ENCODE measurements at places on chromosomes 6 and 20. TPM values are rescaled to one million over a fixed set of nuclear protein-coding genes. Genes with fewer than 3 reads are reported as not detected.

The PCNA gene
- polyA plus RNA-seq = 54.0 TPM

The XKR7 gene
- not detected for polyA plus RNA-seq

GRCh38 chr6:134047673-134048072, 4.8 kb downstream of the SLC2A12 start:
- DNase-seq = no peak
- no peaks in the 10 kb centered on the region for H3K36me3 ChIP-seq
- peaks cover 5% of the 10 kb centered on the region for H3K4me1 ChIP-seq
- no peaks in the 10 kb centered on the region for H3K27me3 ChIP-seq
- H3K27ac ChIP-seq = no peak overlapping the region

DNA sequence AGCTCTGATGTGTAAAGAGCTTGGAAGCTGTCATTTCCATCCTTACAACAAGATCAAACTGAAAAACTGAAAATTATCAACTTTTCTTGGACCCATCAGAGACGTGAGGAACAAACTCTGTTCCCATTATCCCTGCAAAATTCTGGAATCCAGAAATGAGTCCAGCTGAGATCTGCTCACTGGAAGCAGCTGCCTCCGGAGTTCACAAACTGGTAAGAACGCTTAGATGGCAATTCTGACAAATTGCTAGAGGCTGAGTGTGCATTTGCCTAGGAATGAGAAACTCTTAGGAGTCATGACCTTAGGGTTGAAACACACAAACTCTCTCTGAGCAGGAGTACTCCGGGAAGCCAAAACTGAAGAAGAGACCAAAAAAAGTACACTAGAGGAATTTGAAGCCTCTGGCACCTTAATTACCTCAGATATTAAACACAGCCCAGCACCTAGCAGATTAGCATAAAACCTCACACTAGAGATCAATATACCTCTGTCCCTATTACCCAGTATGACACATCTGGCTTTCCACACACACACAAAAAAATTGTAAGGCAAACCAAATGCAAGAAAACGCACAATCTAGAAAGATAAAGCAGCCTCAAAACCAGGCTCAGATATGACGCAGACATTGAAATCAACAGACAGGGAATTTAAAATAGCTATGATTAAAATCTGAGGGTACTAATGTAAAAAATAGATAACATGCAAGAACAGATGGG, 233.5 kb upstream of the SGK1 start:
- H3K4me1 ChIP-seq = peaks cover 14% of the 10 kb centered on the region
- H3K27ac ChIP-seq = peak overlapping the region; percentile 35
- no peak for DNase-seq

GRCh38 chr6:88972504-88973423, 9.3 kb upstream of the RNGTT start:
- H3K36me3 ChIP-seq = no peaks in the 10 kb centered on the region
- no peak for DNase-seq

GRCh38 chr6:34525431-34526175, 30.5 kb downstream of the SPDEF start:
- DNase-seq = no peak
- no peaks in the 10 kb centered on the region for H3K36me3 ChIP-seq
- no peak overlapping the region for H3K4me3 ChIP-seq
- no peak overlapping the region for H3K27ac ChIP-seq
- H3K27me3 ChIP-seq = no peaks in the 10 kb centered on the region

DNA sequence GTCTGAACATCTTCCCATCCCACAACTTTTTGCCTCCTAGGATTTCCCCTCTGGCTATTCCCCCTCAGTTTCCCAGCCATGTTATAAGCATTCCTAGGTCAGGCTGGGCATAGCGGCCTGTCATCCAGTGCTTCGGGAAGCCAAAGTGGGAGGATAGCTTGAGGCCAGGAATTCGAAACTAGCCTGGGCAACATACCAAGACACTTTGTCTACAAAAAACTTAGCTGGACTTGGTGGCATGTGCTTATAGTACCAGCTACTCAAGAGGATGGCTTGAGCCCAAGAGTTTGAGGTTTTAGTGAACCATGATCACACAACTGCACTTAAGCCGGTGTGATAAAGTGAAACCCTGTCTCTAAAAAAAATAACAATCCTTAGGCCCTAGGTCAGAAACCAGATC, 447.4 kb downstream of the KIF16B start:
- no peaks in the 10 kb centered on the region for H3K36me3 ChIP-seq
- no peak overlapping the region for H3K4me3 ChIP-seq

GRCh38 chr20:62938105-62938888, at the start of gene GID8:
Gene GID8, plus strand, starts transcription at chr20:62938147. Its CDS starts 3,356 bp downstream, at chr20:62941503.
- no peak for DNase-seq
- H3K4me3 ChIP-seq = peak within 1 kb of the TSS; percentile 96
- H3K4me1 ChIP-seq = peaks cover 17% of the 10 kb centered on the region

DNA sequence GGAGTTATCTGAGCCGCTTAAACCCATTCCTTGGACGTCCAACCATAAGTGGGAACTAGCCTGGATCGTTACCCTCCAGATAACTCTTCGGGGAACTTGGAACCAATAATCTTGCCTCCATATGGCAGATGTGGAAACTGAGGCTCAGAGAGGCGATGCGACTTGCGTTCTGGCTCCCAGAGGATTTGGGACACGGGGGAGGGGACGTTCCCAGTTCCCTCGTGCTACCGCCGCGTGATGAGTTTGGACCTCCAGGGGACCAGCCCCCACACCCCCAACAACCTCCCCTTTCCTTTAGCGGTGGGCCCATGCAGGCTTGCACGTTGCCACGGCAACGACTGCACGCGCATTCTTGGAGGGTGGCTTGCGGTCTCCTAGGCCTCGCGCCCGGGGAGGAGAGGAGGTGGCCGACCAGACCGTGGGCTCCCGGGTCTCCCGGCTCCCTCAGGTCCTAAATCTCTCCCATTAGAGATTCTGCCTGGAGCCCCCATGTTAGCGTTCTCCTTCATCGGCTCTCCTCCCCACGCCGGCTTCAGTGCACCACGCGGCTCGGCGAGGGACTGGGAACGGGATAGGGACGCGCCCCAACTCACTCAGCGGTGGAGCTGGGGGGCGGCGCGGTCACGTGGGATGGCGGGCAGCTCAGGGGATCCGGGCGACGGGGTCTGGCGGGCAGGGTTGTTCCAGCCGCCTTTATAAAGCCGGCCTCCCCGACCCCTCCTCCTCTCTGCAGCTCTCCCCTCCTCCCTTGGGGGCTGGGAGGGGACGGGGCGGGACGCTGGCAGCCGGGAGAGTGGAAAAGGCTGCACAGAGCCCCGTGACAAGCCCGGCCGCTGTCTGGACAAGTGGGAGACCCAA, at the start of gene PLTP:
Gene PLTP (minus strand): TSS at position 670 of the 858 bp plus-strand sequence. CDS start 703 bp downstream, outside the sequence.
- peak within 1 kb of the TSS; percentile 71 for H3K4me3 ChIP-seq
- peak within 1 kb of the TSS; percentile 70 for H3K27ac ChIP-seq
- DNase-seq = no peak
- H3K4me1 ChIP-seq = peaks cover 16% of the 10 kb centered on the region

DNA sequence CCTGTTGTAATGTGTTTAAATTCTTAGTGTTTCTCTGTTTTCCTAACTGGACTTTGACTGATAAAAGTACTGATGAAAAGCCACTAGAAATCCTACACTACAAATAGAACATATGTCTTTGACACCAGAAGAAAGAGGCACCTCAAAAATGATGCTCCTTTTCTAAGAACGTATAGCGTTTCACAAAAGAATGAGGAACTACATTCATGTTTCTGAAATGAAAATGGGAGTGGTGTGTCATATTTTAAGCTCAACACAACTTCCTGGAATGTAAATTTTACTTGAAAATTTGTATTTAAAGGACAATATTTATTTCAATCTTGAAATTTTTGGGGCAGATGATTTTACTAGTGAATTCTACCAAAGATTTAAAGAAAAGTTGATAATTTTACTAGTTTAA, 35.3 kb downstream of the KIAA0408 start:
- no peak overlapping the region for H3K4me3 ChIP-seq
- H3K27ac ChIP-seq = no peak overlapping the region
- peaks cover 12% of the 10 kb centered on the region for H3K4me1 ChIP-seq
- no peaks in the 10 kb centered on the region for H3K36me3 ChIP-seq

DNA sequence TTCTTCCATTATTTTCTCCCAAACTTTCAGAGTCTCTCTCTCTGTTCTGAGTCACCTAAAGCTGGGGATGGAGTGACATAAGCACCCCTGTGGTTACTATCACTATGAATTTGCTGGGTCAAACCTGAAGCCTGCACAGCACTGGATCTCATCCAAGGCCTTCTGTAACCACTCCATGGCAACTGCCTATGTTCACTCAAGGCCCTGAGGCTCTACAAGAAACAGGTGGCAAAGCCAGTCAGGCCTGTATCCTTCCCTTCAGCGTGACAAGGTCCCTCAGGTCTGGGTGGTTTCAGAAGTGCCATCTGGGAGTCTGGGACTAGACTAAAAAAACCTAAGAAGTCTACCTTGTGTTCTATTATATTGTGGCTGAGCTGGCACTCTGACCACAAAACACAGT, 1278.8 kb upstream of the EYS start:
- H3K27ac ChIP-seq = no peak overlapping the region
- H3K4me1 ChIP-seq = no peaks in the 10 kb centered on the region

The CALHM4 gene
- polyA plus RNA-seq = 0.57 TPM

- no peak overlapping the region for H3K4me3 ChIP-seq
- H3K27me3 ChIP-seq = no peaks in the 10 kb centered on the region
- H3K27ac ChIP-seq = no peak overlapping the region
- no peak for DNase-seq
These were observed 269.3 kb upstream of the CHD6 start for GRCh38 chr20:41887500-41887899.

GRCh38 chr6:26398555-26398954, 3.5 kb upstream of the BTN3A1 start:
- no peak overlapping the region for H3K27ac ChIP-seq
- H3K36me3 ChIP-seq = no peaks in the 10 kb centered on the region
- peaks cover 8% of the 10 kb centered on the region for H3K4me1 ChIP-seq
- no peak for DNase-seq
- H3K27me3 ChIP-seq = no peaks in the 10 kb centered on the region
- H3K4me3 ChIP-seq = no peak overlapping the region

GRCh38 chr6:20708367-20709124, 174.3 kb downstream of the CDKAL1 start:
- DNase-seq = no peak
- no peak overlapping the region for H3K4me3 ChIP-seq
- H3K27ac ChIP-seq = no peak overlapping the region
- no peaks in the 10 kb centered on the region for H3K36me3 ChIP-seq
- H3K4me1 ChIP-seq = peaks cover 19% of the 10 kb centered on the region
- H3K27me3 ChIP-seq = no peaks in the 10 kb centered on the region

DNA sequence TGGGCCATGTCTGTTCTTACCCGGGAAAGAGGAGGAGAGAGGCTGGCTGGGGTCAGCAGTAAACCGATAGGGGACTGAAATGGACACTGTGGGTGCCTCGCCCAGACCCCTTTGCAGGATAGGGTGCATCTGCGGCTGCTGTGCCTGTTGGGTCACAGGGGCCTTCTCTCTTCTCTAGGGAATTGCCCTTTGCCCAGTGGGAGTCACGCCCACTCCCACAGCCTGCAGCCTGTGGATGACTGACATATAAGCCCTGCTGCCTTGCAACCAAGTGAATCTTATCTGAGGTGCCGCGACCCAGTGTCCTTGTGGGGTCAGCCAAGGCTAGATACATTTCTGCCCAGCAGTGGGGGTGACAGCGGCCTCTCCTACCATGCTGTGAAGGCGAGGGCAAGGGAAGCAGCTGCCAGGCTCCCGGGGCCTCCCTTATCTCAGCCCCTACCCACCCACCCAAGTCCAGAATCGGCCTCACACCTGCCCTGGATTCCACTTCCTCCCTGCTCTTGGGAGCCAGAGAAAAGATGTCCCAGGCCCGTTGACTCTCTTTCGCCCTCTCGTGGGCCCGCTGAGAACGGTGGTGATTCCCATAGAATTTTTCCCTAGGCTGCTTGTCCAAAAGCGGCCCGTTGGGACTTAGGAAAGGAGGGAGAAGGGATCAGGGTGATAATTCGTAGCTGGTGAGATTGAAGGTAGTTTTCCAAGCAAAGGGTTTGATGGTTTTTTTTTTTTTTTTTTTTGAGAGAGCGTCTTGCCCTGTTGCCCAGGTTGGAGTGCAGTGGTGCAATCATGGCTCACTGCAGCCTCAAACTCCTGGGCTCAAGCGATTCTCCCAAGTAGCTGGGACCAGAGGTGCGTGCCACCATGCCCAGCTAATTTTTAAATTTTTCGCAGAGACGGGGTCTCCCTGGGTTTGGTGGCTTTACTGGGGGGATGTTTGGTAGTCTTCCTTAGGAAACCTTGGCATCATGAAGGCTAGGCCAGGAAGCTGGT, 76.4 kb upstream of the RNF24 start:
- no peaks in the 10 kb centered on the region for H3K36me3 ChIP-seq
- H3K27me3 ChIP-seq = no peaks in the 10 kb centered on the region
- no peak overlapping the region for H3K27ac ChIP-seq

The OVOL2 gene
- 3.1 TPM for polyA plus RNA-seq

DNA sequence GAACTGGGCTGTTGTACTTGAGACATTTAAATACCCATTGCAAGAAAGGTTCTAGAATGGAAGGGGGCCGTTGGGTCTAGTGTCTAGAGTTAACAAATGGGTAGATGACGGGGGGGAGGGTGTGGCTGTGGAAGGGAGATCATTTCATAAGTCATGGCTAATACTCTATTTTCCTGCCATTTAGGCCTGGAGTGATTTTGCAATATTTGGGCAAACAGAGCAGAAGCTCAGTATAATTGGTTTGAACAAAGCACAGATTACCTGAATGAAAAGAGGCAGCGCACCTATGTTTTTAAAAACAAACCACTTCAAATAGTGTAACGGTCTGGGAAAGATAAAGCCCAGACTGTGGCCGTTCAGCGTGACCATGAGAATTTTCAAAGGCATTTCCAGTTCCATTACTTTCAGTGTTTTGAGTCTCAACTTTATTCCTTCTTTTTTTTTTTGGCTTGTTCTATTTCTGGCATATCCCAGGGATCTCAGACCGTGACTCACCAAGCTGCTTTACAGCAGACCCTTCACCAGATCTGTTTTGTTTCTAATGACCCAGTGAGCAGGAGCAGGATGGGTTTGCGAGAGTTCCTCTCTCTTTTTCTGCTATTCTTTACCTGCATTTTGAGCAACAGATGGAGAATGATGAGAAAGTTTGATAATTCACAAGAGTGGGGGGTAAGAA, 73.7 kb downstream of the LYRM2 start:
- no peak overlapping the region for H3K27ac ChIP-seq
- H3K27me3 ChIP-seq = peaks cover 3% of the 10 kb centered on the region
- no peak for DNase-seq
- H3K4me1 ChIP-seq = no peaks in the 10 kb centered on the region

GRCh38 chr6:67766057-67766456, 869.0 kb upstream of the ADGRB3 start:
- H3K27me3 ChIP-seq = no peaks in the 10 kb centered on the region
- H3K4me1 ChIP-seq = no peaks in the 10 kb centered on the region
- no peak overlapping the region for H3K27ac ChIP-seq
- no peak for DNase-seq
- no peaks in the 10 kb centered on the region for H3K36me3 ChIP-seq

The MAS1 gene
- not detected for polyA plus RNA-seq

GRCh38 chr6:42104095-42104803, 38.2 kb downstream of the C6orf132 start:
- peaks cover 22% of the 10 kb centered on the region for H3K36me3 ChIP-seq
- no peaks in the 10 kb centered on the region for H3K27me3 ChIP-seq
- peaks cover 27% of the 10 kb centered on the region for H3K4me1 ChIP-seq
- no peak for DNase-seq
- no peak overlapping the region for H3K27ac ChIP-seq
- H3K4me3 ChIP-seq = no peak overlapping the region

- H3K27ac ChIP-seq = no peak overlapping the region
- H3K27me3 ChIP-seq = no peaks in the 10 kb centered on the region
- H3K36me3 ChIP-seq = no peaks in the 10 kb centered on the region
- peaks cover 20% of the 10 kb centered on the region for H3K4me1 ChIP-seq
- no peak overlapping the region for H3K4me3 ChIP-seq
- no peak for DNase-seq
These were observed 1085.8 kb upstream of the CITED2 start for GRCh38 chr6:140460267-140460666.

- H3K36me3 ChIP-seq = no peaks in the 10 kb centered on the region
- no peak overlapping the region for H3K27ac ChIP-seq
- no peak overlapping the region for H3K4me3 ChIP-seq
- H3K27me3 ChIP-seq = no peaks in the 10 kb centered on the region
- DNase-seq = no peak
These were observed 106.5 kb upstream of the TIAM2 start for GRCh38 chr6:154888421-154889295.

The POLR3F gene
- polyA plus RNA-seq = 8.0 TPM
